ENCODE measurements at places on chromosomes 5 and 9. TPM values are rescaled to one million over a fixed set of nuclear protein-coding genes. Genes with fewer than 3 reads are reported as not detected.

GRCh38 chr9:134317400-134317789 lies 8.9 kb upstream of the RXRA start:
- peaks cover 2% of the 10 kb centered on the region for H3K27me3 ChIP-seq
- H3K4me3 ChIP-seq: no peak overlapping the region
- DNase-seq: no peak
- H3K4me1 ChIP-seq: no peaks in the 10 kb centered on the region

DNA sequence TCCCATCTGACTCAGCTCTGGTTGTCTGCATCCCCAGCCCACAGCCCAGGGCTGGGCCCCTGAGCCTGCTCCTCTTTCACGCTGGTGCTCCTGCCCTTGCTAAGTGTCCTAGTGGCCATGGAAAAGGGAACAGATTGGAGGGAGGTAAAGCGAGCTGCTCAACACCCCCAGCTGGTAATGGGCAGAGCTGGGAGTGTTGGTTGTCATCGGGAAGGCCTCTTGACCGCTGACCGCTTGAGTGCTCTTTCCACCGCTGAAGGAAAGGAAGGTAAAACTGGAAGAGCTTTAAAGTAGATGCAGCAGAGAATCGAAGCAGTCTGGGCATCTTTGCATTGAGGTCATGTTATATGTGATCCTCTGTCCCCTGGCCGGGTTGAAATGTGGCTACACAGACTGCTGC lies 60.2 kb downstream of the CRB2 start:
- H3K4me1 ChIP-seq: no peaks in the 10 kb centered on the region
- H3K36me3 ChIP-seq: peaks cover 7% of the 10 kb centered on the region
- no peak overlapping the region for H3K27ac ChIP-seq
- no peak for DNase-seq
- H3K27me3 ChIP-seq: no peaks in the 10 kb centered on the region
- no peak overlapping the region for H3K4me3 ChIP-seq

ASS1 gene
- total RNA-seq: not detected

SLC35A4 gene
- total RNA-seq: 44.0 TPM

CD14 gene
- total RNA-seq: 1.8 TPM

DNA sequence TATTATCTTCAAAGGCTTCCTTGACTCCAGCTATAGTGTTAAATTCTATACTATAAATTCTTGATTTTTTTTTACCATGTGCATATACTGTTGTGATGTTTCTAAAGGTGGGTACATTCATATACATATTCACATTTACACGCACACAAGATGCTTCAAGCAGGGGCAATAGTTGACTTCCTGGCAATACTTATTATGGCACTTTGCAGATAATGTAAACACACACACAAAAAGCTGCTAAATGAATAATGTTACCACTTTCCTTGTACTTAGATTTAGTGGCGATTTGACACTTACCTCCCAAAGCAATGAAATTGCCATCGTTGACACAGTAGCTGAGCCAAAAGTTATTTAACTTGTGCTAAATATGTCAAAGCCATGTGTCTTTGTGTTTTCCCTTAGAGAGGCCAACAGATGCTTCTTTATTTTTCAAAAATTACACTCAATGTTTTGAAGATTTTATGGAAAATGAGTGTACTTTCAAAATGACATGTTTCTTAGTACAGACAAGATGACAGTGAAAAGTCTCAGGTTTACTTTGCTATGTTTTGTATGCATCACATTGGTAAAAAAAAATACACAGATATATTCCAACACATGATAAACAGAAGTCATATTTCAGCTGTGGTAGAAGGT lies 12.2 kb upstream of the ERAP2 start:
- H3K4me3 ChIP-seq: no peak overlapping the region
- H3K4me1 ChIP-seq: peaks cover 10% of the 10 kb centered on the region
- no peak overlapping the region for H3K27ac ChIP-seq
- no peaks in the 10 kb centered on the region for H3K27me3 ChIP-seq
- DNase-seq: no peak

GRCh38 chr5:92917044-92917443 lies 664.0 kb downstream of the NR2F1-AS1 start:
- H3K4me1 ChIP-seq: no peaks in the 10 kb centered on the region
- H3K4me3 ChIP-seq: no peak overlapping the region
- no peaks in the 10 kb centered on the region for H3K36me3 ChIP-seq

- H3K36me3 ChIP-seq: no peaks in the 10 kb centered on the region
- no peak overlapping the region for H3K4me3 ChIP-seq
- no peak for DNase-seq
- no peaks in the 10 kb centered on the region for H3K4me1 ChIP-seq
- no peak overlapping the region for H3K27ac ChIP-seq
- no peaks in the 10 kb centered on the region for H3K27me3 ChIP-seq
Observed at GRCh38 chr9:110951805-110952539, 86.3 kb downstream of the LPAR1 start.

DNA sequence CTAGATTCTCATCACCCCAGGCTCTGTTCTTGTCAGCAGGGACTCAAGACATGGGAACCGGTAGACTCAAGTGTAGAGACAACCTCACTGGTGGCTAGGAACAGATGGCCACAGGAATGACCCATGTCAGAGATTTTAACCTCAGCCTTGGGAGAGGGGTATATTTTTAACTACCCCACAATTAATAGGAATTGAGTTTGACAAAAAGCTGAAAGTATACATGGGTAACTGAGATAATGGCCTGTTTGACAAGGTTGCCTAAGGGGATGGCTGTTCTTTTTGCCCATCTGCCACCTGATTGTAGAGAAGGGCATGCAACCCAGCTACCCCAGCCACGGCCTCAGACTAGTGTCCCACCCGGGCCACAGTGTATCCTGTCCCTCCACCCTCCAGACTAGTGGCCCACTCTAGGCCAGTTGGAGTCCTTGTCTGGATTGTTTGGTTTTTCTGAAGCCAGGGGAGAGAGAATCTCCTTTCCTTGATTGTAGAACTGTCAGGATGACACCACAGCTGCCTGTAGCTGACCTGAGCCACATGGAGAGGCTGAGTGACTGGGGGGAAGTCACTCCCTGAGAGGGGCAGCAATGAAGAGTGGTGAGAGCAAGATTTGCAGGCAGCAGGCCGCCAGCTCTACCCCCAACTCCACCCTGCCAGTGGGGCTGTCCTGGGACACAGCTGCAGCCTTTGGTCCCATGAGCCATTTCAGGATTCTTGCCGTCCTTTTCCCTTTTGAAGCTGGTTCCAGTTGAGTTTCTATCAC lies 14.6 kb upstream of the ANGPTL2 start:
- no peak overlapping the region for H3K4me3 ChIP-seq
- H3K27ac ChIP-seq: no peak overlapping the region
- no peaks in the 10 kb centered on the region for H3K4me1 ChIP-seq
- no peak for DNase-seq
- no peaks in the 10 kb centered on the region for H3K36me3 ChIP-seq

PCDHA12 gene
- not detected for total RNA-seq

GRCh38 chr9:82934949-82935348 lies 128.0 kb downstream of the RASEF start:
- no peak overlapping the region for H3K4me3 ChIP-seq
- no peak overlapping the region for H3K27ac ChIP-seq
- H3K27me3 ChIP-seq: no peaks in the 10 kb centered on the region
- DNase-seq: no peak

DNA sequence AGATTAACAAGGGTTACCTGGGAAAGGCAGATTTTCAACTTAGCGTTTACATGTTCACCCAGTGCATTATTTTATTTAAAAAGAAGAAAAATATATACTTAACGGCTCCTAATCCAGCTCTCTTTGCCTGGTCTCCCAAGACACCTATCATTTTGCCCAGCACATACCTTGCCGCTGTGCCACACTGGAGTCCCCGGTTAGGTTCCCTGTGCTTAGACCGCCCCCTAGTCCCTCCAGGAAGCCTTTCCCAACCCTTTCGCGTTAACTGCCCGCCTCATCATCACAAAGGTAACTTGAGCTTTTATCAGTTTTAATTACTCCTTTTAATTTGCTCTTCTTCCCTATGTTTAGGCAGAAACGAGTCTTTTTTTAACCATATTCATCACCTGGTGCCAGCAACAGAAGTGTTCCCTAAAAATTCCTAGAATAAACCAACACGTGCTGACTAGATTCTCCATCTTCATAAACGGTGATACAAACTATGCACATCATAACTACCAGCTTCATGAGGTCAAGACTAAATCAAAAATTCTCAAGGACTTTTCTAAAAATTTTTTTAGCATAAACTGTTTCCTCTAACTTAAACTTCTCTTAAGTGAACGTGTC lies 19.7 kb downstream of the DNAJA1 start:
- no peak for DNase-seq
- peak overlapping the region; percentile 63 for H3K4me3 ChIP-seq
- H3K4me1 ChIP-seq: peaks cover 14% of the 10 kb centered on the region
- H3K27me3 ChIP-seq: no peaks in the 10 kb centered on the region

GRCh38 chr5:103943230-103943629 lies 380.6 kb upstream of the NUDT12 start:
- no peak overlapping the region for H3K4me3 ChIP-seq
- H3K36me3 ChIP-seq: no peaks in the 10 kb centered on the region
- no peaks in the 10 kb centered on the region for H3K27me3 ChIP-seq
- DNase-seq: no peak
- no peaks in the 10 kb centered on the region for H3K4me1 ChIP-seq

DMGDH gene
- total RNA-seq: 0.87 TPM

DNA sequence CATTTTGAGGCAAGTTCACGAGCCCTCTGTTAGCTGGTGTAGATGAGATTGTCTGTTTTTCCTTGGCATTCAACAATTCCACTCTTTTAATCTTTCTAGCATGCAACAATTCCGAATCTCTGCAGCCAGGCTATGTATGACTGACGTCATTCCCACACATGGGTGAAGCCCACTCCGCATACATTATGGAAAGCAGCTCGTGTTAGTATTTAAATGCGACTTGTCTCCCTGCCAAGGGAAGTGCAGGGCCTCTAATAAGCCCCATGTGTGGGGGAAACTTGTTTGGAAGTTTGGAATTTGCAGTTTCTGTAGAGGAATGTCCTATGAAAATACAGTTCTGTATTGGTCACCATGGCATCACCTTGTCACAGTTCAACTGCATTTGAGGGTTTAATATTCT lies 146.0 kb upstream of the FBXL7 start:
- no peak overlapping the region for H3K27ac ChIP-seq
- DNase-seq: no peak
- H3K4me1 ChIP-seq: no peaks in the 10 kb centered on the region
- H3K27me3 ChIP-seq: no peaks in the 10 kb centered on the region
- no peaks in the 10 kb centered on the region for H3K36me3 ChIP-seq

GRCh38 chr9:128753627-128754026 lies 18.1 kb downstream of the ZER1 start:
- no peaks in the 10 kb centered on the region for H3K4me1 ChIP-seq
- no peak overlapping the region for H3K27ac ChIP-seq
- no peaks in the 10 kb centered on the region for H3K27me3 ChIP-seq
- DNase-seq: no peak
- no peaks in the 10 kb centered on the region for H3K36me3 ChIP-seq
- no peak overlapping the region for H3K4me3 ChIP-seq

TEX48 gene
- total RNA-seq: not detected

DNA sequence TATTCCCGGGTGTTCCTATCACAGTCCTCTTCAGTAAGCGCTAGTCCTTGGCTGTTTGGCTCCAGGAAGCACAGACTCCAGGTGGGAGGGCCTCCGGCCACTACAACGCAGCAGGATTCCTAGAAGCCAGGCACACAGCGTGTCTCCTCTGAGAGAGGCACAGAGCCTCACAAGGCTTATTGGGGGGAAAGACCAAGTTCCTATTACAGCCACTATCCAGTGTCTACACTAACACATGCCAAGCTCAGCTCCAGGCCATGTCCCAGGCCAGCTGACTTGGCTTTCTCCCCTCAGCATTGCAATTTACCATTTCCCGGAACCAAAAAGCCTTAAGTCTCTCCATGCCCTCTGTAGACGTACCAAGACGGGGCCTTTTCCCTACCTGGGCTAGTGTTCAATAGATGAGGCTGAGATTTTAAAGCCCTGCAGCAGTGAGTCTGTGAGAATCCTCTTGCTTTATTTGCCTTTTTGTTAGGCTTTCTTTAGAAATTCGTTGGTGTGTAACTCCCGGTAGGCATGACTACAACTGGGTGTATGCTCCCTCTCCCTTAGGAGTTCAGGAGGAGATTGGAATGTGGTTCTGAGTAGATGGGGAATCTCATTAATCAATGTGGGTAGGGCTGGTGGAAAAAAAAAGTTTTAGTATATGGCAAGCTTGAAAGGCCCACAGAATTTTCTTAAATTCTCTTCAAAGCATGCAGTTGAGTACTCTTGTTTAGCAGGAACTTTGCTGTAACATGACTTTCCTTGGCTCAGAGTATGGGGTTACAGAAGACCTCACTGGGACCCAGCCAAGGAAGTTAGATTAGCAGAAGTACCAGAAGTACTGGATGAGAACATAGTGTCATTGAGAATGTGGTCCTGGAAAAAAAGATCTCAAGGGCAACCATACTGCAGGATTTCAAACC lies 84.3 kb upstream of the SLC1A3 start:
- DNase-seq: no peak
- H3K4me3 ChIP-seq: no peak overlapping the region
- no peak overlapping the region for H3K27ac ChIP-seq
- no peaks in the 10 kb centered on the region for H3K4me1 ChIP-seq
- no peaks in the 10 kb centered on the region for H3K36me3 ChIP-seq

DNA sequence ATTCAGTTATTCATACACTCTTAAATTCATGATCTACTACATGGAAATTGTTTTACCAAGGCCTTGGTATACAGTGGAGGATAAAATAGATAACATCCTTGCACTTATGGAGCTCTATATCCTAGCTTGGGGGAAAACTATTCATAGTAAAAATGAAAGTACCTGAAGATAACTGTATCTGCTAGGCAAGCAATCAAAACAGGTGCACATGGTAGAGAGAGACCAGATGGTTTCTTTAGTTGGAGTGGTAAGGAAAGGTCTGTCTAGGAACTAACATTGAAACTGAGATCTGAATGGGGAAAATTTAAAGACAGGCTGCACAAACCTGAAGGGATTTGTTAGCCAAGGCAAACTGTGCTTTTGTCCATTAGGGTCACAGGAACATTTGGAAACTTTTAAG lies 11.1 kb upstream of the SLCO4C1 start:
- no peaks in the 10 kb centered on the region for H3K36me3 ChIP-seq
- no peaks in the 10 kb centered on the region for H3K27me3 ChIP-seq
- no peak for DNase-seq
- no peaks in the 10 kb centered on the region for H3K4me1 ChIP-seq
- H3K27ac ChIP-seq: no peak overlapping the region

GRCh38 chr9:5430912-5431311 lies 6.8 kb downstream of the PLGRKT start:
- no peaks in the 10 kb centered on the region for H3K4me1 ChIP-seq
- no peaks in the 10 kb centered on the region for H3K27me3 ChIP-seq
- no peak overlapping the region for H3K4me3 ChIP-seq
- no peak for DNase-seq
- no peak overlapping the region for H3K27ac ChIP-seq
- H3K36me3 ChIP-seq: peaks cover 10% of the 10 kb centered on the region

All from B cell (primary cell).